ENCODE measurements at places on chromosomes 5 and 9.

GRCh38 chr9:112670991-112671625, 46.8 kb downstream of the INIP start:
- no peak for DNase-seq

- no peak for DNase-seq
These were observed 88.5 kb downstream of the NDFIP1 start for GRCh38 chr5:142197098-142197497.

DNA sequence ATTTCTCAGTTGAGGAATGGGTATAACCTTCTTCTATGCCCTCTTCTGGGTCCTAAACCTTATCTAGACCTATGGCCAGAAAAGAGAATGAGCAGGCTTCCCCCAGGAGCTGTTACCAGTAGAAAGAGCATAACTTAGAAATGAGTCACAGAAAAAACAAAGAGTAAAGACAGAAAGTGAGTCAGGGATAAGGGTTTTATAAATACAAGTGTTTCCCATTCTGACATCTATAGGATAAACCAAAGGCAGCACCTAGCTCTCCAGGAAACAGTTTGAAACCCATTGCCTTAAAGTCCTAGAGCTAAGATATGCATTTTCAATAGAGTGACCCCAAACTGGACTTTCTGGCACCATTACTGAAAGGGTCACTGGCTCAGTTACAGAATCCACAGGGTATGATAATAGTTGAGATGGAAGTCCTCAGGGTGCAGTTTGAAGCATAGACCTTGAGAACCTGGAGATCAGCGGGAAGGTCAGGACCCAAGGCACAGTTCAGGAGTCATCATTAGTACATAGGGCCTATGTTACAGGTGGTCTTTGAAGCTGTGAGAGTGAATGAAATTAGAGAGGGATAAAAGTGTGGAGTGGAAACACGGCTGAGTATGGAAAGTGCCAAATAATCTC, 42.7 kb upstream of the LIFR start:
- no peak for DNase-seq

- DNase-seq = no peak
These were observed 10.6 kb downstream of the TMEM250 start for GRCh38 chr9:136107953-136108647.

DNA sequence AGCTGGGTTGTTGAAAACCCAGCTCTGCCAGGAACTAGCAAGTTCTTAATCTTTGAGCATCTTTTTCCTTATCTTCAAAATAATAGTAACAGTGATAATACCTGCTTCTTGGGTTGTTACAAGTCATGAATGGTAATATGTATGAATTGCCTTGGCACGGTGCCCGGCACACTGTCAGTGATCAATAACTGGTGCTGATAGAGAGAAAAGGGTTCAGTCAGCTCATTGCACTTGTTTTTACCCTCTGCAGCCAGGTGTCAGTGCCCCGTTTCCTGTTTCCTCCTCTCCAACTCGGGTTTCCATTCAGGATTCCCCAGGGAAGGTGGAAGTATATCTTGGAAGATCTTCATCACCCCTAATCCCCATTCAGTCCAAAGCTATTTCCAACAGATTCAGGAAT, 15.8 kb upstream of the NIPAL4 start:
- DNase-seq = no peak

DNA sequence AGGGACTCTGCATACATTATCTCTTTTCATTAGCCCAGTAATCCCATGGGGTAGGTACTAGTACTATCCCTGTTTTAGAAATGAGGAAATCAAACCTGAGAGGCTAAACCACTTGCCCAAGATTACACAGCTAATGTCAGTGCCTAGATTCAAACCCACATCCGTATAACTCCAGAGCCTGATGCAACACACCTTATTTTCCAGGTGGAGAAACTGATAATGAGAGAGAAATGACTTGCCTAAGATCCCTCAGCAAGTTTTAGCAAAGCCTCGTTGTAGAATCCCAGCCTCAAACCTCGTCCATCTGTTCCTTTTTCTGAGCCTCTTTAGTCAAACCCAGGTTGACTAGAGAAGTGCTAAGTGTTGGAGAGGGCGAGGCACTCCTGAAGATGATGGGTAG, 1.1 kb upstream of the ADAM19 start:
- no peak for DNase-seq

DNA sequence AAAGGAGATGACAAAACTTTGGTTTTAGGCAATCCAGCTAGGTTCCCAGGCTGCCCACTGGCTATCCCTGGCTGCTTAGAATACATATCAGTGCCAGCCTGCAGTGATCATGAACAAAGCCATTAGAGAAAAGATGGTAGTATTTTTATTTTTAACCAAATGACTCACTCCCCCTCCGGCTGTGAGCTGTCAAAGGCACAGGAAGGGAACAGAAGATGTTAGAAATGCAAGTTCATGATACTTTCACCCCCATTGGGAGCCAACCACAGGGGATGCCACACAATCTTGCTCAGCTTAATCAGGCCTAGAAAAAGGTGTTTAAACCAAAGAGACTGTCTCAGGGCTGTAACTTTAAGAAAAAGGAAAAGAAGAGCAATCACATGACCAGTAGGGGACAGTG, 70.3 kb upstream of the ASTN2 start:
- DNase-seq = no peak
